Skeletal muscle cell (primary cell): ENCODE measurements at places on chromosomes 7 and 10.

DNA sequence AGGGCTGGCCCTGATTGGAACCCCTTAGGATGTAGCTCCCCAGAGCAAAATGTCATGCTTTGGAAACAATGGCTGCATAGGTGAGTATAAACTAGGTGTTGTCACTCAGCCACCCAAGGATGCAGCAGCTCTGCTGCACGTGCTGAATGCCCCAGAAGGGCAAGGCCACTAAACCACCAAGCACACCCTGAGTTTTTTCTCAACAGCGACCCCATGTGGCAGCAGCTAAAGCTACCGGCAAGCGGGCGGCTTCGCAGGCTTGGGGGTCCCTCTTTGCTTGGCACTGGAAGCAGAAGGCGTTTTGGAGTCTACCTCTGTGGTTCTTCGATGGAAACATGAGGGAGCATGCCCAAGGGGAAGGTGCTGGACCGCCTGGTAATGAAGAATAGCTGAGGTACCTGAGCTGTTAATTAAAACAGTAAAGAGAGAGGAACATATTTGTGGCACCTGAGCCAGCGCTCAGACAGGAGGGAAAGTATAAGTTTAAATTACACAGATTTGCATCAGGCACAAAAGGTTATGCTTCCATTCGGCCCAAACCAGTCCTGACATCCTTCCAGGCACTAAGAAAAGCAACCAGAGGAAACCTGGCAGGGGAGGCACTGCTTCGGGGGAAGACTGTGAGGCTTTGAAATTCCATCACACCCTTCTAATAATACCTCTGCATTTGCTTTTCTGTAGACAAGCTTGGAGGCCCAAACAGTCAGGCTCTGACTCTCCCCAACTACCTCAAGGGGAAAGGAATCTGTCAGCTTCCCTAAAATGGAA, 152.1 kb downstream of the GFRA1 start:
- DNase-seq, result no peak

DNA sequence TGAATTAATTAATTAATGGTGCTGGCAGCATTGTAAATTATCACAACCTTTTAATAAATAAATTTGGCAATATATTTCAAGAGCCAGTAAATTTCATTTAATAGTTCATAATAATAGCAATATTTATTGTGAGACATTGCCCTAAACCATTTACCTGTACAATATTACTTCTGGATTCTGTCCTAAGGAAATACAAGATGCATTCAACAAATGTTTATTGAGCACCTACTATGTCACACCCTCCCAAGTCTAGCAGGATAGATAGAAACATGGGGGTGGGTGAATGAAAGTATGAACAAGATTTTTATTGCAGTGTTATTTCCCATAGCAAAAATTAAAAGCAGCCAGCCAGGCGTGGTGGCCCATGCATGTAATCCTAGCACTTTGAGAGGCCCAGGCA, 4.4 kb upstream of the HERC4 start:
- no peak for DNase-seq

DNA sequence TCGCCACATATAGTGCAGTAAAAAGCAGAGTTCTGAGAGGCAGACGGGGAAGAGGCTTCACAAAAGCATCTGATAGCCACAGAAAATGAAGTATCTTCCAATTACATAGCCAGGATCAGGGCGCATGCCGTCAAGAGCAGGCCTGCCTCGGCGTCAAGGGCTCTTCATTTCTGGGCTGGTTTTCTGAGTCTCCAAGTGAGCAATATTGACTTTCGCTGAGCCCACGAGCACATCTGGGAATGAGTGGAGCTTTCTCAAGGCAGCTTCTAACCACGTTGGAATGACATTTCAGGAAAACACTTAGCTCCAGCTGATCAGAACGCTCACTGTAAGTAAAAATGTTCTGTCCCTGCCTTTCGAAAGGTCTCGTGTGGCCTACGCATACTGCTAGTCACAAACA, 51.9 kb downstream of the CLRN3 start:
- DNase-seq, result no peak

DNA sequence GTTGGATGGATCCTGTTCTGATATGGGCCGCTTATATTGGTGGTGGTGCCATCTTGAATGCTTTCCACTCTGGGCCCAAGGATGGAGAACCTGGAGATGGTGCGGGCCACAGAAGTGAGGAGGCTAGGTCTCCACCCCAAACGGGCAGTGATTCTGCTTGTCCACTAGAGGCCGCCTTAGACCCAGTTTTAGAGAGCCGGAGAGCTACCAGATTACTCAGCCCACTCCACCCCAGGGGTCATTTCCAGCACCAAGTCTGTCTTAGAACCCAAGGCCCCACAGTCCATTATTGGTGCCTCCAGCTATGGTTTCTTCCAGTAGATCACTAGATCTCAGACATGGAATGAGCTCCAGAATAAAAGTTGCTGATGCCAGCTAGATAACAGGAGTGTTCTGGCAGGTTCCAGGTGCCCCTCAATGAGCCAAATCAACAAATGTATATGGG, 11.8 kb upstream of the CAMK2G start:
- peak; percentile 43 for DNase-seq

DNA sequence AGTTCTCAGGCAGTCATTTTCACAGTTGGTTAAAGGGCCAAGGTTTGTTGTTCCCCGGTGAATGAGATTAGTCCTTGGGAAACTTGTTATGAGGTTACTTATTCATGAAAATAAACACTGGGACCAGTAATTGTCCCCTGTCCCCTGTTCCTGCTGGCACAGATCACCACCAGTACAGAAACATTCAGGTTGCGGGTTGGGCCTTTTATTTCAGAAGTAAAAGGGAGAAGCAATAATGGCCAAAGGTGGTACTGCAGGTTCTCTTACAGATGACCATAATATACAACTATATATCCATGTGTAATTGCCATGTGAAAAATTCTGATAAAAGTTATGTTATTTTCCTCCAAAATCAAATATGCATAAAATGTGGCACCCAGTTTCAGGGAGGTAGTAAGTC, 442.0 kb downstream of the SORCS1 start:
- no peak for DNase-seq

DNA sequence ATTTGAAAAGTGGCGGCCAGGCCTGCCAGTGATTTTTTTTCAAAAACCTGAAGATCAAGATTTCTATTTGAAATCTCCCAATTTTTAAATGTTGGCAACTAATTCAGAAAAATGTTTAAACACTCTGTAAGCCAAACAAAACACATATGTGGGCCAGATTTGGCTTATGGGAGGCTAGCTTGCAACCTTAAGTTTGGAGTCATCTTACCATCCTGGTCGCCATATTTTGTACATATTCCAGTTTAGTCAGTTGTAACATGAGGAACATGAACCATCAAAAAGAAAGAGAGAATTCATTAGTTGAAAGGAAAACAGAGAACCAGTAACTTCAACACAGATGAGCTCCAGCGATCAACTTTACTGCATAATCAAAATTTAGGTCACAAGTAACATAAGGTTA, 115.4 kb downstream of the TMEM26 start:
- no peak for DNase-seq

GRCh38 chr10:1133495-1134045, 77.4 kb downstream of the WDR37 start:
- no peak for DNase-seq

- no peak for DNase-seq
These were observed 86.7 kb downstream of the RGS10 start for GRCh38 chr10:119455609-119456434.

DNA sequence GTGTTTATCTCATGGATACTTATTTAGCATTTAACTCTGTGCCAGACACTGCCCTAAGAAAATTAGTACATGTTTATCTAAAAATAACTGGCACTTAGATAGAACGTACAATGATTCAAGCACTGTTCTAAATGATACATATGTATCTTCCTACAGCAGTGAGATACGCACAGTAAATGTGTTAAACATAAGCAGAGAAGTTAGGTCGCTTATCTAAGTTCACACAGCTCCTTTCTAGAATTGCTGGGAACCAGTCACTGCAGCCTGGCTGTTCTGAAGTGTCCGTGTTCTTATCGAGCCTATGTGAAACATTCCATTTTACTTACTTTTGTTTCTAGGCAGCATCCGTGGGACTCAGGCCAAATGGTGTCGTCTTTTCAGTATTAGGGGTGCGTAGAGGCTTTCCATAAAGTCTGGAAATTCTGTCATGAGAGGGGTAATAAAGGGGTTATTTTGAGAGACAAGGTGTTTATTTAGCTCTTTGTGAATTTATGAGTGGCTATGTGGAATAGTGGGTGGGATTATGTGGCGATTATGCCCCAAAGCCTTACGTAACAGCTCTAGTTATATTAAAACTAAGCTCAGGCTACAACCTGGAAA, 186.9 kb downstream of the SND1 start:
- DNase-seq, result no peak

- no peak for DNase-seq
These were observed 36.9 kb upstream of the NPFFR1 start for GRCh38 chr10:70320751-70321150.

DNA sequence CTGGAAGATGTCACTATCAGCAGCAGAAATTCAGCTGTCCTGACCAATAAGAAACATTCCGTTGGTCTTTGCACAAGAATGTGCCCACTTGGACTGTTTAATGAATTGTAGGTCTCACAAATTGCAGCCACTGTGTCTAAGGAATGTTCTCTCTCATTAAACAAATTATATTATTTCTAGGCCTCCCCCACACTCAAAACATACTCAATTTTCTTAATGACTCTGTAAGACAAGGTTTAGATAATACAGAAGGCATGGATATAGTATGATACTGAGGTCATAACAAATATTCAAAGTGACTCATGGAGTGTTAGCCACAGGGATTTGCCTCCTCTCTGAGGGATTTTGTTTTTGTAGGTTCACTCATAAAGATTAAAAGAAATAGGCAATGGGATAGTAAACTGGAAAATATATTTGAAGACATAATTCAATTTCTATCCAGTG, 197.5 kb downstream of the PTN start:
- DNase-seq, result peak; percentile 58

- DNase-seq, result no peak
These were observed 198.4 kb upstream of the KIAA1217 start for GRCh38 chr10:24010436-24010970.

DNA sequence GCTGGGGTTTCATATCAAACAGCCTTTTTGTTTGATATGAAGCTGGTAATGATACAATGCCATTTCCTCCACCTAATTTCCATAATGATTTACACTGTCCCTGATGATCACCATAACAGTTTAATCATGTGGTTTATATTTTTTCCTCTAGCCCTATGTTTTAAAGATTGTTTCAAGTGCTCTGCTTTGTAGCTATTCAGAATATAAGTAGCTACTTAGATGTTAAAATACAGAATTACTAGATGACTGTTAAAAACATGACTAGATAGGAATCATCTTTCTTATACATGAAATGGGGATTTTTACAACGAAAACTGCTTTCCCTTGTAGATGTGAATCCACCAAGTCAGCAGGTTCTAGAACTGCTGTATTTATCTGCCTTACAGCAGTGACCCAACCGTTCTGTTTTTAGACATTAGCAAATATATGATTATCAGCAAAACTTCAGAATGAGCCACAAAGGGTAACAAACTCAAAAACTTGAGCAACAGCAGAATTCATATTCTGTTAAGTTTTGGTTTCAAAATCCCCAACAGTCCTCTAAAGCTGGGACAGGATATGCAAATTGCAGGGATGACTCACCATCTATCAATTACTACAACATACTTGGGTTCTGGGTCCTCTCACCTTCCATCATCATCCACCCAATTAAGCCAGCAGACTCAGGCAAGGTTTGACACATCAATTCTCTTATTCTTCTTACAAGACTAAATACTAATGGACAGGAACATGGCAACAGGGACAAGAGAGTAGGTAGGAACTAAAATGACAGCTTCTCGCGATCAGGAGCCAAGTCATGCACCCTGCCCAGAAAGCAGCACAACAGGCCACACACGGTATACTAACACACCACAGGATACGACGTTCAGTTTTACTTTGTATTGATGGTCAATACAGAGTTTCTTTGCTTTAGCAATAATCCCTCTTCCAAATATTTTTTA, 83.9 kb downstream of the PIP4K2A start:
- DNase-seq, result no peak
